Right cardiac atrium (tissue), 5 donors: ENCODE measurements at places on chromosomes 2 and 18. TPM values are rescaled to one million over a fixed set of nuclear protein-coding genes. Genes with fewer than 3 reads are reported as not detected.

The UGGT1 gene
- 9.1 TPM for polyA plus RNA-seq

The FMNL2 gene
- 7.9 TPM for polyA plus RNA-seq

The LIPT1 gene
- polyA plus RNA-seq = 12.4 TPM

The OSBPL6 gene
- 2.3 TPM for polyA plus RNA-seq

The FRZB gene
- 2.8 TPM for polyA plus RNA-seq

The NGEF gene
- polyA plus RNA-seq = 1.5 TPM

The MC2R gene
- not detected for polyA plus RNA-seq

The PCARE gene
- 1.1 TPM for polyA plus RNA-seq

The CGREF1 gene
- polyA plus RNA-seq = 4.7 TPM

The MC5R gene
- not detected for polyA plus RNA-seq

The PRKAG3 gene
- 0.07 TPM for polyA plus RNA-seq

The CXCR2 gene
- 0.09 TPM for polyA plus RNA-seq

The ATP8B1 gene
- polyA plus RNA-seq = 2.6 TPM

The CYP27A1 gene
- polyA plus RNA-seq = 14.0 TPM

The NR4A2 gene
- 22.7 TPM for polyA plus RNA-seq

The ZNF396 gene
- 0.72 TPM for polyA plus RNA-seq

The IL36A gene
- polyA plus RNA-seq = not detected

The PPP1R1C gene
- polyA plus RNA-seq = 12.0 TPM

The TXNDC2 gene
- polyA plus RNA-seq = not detected

The AQP12B gene
- polyA plus RNA-seq = not detected

The UPP2 gene
- polyA plus RNA-seq = not detected

The TMEM150A gene
- 19.0 TPM for polyA plus RNA-seq

The CRYBA2 gene
- polyA plus RNA-seq = not detected

The SERPINB11 gene
- not detected for polyA plus RNA-seq
